ENCODE measurements at places on chromosomes 16 and 17.
A peak's percentile ranks its signal among the peaks of the same experiment; 100 is the strongest.

- no peak for DNase-seq
Measured at GRCh38 chr16:49467540-49468372, 94.2 kb downstream of the C16orf78 start.

- DNase-seq = no peak
Measured at GRCh38 chr16:57592591-57593003, 35.8 kb upstream of the ADGRG1 start.

DNA sequence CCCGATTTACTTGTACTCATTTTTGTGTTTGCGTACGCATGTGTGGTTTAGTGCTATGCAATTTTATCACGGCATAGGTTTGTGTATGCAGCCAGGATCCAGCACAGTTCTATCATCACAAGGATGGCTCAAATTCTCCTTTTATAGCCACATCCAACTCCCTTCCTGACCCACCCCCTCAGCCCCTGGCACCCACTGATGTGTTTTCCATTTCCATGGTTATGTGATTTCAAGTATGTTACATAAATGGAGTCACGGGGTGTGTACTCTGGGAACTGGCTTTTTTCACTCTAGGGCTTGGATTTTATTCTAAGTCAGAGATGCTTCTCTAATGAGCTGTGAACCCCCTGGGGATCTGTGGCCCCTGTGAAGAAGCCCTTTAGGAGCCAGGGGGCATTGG lies 16.8 kb downstream of the IL4R start:
- no peak for DNase-seq

GRCh38 chr16:88913870-88914269 lies 47.4 kb upstream of the PABPN1L start:
- no peak for DNase-seq

DNA sequence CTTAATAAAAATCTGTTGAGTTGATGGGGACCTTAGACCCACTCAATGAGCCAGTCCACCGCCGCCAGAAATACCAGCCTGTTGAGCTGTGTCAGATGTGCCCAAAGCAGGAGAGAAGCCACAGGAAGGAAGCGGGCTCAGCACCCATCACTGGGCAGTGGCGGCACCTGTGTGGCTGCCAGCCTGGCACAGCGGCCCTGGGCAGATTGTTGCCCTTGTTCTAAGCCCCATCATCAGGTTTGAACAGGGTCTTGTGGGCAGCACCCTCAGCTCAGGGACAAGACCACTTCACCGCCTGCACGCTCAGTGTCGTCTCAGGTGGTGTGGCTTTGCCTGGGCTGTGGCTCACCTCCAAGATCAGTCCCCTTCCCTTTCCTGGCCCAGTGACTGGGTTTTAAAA lies 9.3 kb downstream of the ENDOV start:
- no peak for DNase-seq

DNA sequence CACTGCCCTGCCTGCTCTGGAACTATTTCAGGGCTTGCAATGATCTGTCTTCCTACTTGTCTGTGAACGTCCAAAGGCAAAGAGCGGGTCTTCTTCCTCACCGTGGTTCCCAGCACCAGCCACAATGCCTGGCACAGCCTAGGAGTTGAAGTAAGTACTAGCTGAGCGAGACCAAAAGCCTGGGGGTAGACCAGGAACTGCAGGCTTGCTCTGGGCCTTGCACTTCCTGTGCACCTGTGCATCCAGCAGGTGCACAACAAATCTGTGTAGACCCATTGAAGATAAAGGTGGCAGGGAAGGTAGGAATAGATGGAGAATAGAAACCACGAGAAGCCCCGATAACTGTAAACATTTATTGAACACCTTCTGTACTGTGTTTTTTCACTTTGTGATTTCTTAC lies 4.6 kb downstream of the FAM171A2 start:
- DNase-seq = peak; percentile 66

DNA sequence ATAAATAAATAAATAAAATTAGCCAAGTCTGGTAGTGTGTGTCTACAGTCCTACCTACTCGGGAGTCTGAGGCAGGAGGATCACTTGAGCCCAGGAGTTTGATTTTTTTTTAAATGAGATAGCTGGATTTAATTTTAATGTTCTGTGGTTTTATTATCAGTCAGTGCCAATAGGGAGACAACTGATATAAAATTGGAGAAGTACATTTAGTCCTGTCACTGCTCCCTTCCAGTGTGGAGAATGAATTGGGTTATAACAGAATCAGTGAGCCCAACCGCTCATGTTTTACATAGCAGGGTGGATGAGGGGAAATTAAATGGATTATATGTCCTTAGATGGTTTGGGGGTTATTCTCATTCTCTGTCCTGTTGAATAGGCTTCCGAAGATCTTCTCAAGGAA lies 6.2 kb downstream of the NME1 start:
- DNase-seq = no peak

GRCh38 chr17:33964344-33964979 lies 290.6 kb upstream of the CCL2 start:
- DNase-seq = peak; percentile 34

DNA sequence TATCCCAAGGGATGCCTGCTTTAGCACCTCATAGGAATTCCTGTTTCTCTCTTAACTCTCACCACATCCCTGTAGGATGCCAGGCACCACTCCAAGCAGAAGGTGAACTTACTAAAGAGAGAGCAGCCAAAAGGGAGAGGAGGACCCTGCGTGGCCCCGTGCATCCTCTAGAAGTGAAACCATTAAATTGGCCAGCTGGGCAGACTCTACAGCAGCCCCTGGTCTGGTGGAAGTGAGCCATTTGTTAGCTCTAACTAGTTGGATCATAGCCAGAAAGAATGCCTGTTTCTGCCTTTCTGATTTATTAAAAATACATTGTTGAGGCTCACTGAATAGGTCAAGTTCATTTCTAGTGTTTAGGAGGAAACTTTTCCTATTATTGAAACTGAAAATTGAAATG lies 22.3 kb downstream of the TMEM11 start:
- no peak for DNase-seq

DNA sequence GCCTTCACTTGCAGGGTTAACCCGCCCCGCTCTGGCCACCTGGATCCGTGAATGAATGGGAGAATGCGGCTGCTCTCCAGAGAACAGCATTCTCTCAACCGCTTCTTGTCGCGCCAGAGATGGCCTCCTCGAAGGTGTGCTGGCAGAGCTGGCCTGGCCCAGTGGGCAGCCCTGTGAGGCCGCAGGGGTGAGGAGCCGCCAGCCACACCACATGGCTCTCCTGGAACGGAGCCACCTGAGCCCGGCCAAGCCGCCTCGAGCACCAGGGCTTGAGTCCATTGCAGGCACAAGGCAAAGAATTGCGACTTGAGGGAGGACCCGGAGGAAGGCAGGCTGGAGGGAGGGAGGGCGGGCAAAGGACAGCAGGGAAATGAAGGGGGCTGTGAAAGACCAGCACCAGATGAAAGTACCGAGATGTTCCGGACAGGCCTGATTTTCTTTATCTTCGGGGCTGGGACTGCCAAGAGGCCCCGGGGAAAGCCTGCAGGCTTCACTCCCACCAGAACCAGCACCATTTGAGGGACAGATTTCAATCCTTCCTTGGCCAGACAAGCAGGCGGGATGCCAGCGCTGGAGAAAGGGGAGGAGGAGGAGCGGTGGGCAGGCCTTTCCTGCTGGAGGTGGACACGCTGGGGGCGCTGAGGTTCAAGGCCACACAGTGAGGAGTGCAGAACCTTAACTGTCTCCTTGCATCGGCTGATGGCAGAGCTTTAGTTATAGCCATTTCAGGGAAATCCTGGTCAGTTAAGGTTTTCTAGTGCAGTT lies 69.4 kb downstream of the MRC2 start:
- no peak for DNase-seq

DNA sequence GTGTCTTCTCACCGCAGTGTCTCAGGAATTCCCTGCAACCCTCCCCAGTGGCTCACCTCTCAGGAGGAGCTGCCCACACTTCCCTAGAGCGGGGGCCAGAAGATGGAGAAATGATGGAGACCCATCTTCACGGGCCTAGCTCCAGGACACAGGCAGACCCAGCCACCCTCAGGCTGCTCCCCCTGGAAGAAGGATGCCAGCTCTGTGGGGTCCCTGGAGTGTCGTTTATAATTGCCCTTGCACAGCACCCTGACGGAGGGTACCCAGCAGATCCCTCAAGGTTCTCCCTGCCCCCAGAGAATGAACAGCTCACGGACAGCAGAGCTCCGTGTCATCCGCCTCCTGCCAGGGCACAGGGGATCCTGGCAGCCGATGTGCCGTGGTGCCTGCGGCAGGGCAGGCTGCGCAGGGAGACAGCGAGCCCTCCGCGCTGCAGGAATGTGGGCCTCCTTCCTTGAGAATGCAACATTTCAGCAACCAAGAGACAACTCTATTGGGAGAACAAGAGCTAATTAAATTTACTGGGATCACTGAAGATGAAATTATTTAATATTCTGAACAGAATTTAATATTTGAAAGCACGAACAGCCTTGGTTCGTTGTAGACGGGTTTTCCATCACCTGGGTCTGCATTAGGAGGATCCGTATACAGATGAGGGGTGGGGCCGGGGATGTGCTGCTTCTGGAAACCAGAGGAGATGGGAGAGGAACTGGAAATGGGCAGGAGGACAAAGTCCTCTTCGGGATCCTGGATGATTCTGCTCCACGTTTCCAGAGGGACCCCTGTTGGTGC lies 21.0 kb upstream of the RBFOX3 start:
- DNase-seq = no peak

DNA sequence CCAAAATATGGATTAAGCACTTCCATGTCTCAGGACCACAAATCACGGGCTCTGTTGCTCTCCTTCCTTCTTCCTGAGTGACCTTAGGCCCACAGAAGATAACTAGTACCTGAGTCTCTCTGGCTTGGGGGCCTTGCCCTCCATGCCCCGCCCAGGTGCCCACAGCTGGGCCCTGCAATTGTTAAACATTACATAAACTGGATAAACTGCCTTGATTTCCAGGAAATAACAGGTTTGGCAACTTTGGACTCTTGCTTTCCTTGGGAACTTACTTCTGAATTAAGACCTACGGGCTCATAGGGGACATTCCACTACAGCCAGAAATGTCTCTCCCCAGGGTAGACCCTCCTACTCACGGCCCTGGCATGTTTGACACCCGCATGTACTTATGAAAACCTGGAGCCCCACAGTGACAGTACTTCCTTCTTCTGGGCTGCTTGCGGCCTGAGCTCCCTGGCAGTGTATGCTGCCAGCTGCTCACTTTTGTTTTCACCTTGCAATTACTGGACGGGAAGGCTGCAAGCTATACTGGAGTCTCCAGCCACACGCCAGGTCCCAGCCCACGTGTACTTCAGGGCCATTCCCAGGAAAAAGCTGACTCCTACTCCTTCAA lies 2.3 kb upstream of the UBALD2 start:
- DNase-seq = peak; percentile 94

DNA sequence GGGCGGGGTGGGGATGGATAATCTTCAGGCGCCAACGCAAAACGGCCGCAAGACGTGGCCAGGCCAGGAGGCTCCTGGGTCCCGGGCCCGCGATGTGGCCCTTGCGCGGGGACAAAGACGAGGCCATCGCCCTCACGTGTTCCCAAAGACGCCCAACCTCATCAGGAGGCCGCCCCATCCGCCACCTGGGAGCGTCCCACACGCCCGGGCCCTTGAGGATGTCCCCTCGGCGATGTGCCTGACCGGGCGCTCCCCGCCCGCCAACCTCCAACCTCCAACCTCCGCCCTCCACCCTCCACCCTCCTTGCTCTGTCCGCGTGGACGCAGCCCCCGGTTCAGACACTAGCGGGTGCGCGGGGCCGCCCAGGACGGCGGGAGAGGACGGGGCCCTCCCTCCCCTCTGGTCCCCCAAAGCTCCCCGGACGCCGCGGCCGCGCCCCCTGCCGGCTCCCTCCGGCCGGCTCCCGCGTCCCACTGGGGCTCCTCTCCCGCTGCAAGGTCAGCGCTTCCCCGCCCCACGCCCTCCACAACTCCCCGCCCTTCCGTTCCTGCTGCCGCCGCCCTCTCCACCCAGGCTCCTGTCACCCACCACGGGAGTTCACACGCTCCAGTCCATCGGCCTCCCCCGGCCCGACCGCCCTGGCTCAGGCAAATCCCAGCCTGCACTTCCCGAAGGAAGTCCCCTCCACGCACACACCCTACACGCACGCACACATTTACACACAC lies 250.8 kb upstream of the RPL38 start:
- DNase-seq = peak; percentile 80
